ENCODE measurements at places on chromosomes 12 and 14. TPM values are rescaled to one million over a fixed set of nuclear protein-coding genes. Genes with fewer than 3 reads are reported as not detected.

DNA sequence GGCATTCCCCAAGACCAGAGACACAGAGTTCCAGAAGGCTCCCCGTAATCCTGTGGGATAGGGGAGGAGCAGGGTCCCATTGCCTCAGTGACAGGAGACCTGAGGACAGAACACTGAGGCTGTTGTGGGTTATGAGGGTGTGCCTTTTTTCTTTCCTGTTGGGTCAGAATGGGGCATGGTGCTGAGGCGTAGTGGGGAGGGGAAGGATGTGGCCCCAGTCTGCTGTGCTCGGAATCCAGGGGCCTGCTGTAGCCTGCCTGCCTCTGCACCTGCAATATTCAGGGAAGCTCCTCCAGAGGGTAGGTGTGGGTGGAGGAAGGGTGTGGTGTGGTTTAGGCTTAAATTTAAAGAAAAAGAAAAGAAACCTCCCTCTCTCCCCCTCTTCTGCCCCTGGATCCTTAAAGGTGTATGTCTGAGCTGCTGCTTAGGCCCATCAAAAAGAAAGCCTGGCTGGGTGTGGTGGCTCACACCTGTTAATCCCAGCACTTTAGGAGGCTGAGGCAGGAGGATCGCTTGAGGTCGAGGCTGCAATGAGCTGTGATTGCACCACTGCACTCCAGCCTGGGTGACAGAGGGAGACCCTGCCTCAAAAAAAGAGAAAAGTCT, 18.7 kb downstream of the PLEKHG3 start:
- no peak for DNase-seq

DNA sequence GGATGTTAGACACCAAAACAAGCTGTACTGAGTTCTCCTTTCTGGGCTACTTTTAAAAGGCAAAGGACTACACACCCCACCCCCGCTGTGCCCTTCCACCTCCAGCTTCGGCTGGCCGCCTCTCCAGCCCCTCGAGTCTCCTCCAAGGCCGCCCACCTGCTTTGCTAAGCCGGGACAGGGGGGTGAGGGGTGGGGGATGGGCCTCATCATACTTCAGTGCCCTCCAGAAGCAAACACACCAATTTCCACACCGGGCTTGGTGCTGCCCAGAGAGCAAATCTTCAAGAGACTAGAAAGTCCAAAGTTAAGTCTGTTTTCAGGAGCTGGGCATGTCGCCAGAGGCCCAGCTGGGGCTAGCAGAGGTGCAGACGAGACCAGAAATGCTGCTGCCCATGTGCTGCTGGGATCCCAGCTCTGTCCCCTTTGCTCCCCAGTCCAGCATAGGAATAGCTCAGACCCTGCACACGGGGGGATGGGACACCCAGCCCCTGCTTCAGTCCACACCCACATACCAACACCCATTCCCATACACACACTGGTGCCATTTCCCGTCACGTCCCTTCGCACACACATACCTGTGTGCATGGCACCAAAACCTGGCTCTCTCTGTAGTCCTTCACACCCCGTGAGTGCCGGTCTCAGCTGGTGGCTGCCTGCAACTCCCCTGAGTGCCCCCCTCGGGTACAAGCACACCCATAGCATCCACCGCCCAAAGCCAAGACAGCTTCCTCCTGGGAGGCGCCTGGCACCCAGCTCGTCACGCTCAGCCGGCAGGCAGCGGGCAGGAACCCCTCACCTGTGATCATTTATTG, 1.0 kb downstream of the SLC6A12 start:
- no peak for DNase-seq

GRCh38 chr12:44225149-44225510, 389.2 kb downstream of the TMEM117 start:
- DNase-seq = no peak

The RIN3 gene
- 7.7 TPM for polyA plus RNA-seq

The TRPV4 gene
- 2.6 TPM for polyA plus RNA-seq

DNA sequence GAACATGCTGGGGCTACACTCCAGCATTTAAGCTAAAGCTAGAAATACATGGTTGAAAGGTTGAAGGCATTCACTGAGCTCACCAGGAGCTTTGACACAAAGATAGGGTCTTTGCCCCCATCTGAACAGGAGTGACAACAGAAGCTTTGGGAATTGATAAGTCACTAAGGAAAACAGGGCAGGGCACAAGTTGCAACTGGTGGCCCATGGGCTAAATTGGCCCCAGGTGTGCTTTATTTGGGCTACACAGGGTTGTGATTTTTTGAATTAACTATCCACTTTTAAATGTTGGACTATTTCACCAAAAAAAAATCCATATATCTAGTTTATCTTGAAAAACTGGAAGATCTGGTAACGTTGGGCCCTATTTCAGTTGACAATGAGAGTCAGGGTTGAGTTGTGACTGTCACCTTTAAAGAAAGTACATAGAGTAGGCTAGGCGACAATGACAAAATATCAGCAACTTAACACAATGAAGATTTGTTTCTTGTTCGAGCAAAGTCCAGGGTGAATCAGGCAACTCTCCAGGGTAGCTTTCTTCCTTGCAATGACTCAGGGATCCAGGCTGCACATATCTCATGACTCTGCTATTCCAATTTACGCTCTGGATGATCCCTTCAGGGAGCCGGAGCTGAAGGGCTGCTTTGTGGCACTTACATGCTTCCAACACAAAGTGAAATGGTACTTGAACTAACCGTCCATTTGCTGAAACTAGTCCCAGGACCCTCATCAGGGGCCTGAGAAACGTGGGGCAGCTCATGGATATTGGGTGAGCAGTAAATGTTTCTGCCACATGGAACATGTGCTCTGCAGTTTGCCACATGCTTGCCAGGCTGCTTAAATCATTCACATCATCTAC, 13.3 kb upstream of the EIF4B start:
- DNase-seq = peak; percentile 67

GRCh38 chr12:48192861-48193260, 9.4 kb downstream of the CCDC184 start:
- no peak for DNase-seq

DNA sequence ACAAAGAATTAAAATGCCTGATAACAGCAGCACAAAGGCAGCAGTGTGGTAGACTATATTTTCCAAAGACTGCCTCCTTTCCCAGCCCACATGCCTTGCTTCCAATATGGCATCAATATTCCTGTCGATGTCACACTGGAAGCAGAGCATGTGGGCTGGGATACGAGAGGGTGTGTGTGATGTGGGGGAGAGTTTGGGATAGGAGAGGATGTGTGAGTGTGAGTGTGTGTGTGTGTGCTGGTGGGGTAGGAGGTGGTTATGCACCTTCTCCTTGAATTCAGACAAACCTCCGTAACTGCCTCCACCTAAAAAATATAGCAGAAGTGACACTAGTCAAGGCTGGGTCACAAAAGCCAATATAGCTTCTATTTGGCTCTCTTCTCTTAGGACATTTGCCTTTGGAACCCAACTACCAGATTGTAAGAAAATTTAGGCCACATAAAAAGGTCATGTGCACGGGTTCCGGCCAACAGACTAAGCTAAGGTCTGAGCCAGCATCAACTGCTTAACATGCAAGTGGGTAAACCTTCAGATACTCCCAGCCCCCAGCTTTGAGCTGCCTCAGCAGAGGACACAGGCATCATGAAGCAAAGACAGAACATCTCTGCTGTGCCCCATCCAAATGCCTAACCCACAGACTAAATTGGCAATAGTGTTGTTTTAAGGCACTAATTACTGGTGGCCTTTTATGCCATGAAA, 29.5 kb downstream of the SPPL3 start:
- no peak for DNase-seq

DNA sequence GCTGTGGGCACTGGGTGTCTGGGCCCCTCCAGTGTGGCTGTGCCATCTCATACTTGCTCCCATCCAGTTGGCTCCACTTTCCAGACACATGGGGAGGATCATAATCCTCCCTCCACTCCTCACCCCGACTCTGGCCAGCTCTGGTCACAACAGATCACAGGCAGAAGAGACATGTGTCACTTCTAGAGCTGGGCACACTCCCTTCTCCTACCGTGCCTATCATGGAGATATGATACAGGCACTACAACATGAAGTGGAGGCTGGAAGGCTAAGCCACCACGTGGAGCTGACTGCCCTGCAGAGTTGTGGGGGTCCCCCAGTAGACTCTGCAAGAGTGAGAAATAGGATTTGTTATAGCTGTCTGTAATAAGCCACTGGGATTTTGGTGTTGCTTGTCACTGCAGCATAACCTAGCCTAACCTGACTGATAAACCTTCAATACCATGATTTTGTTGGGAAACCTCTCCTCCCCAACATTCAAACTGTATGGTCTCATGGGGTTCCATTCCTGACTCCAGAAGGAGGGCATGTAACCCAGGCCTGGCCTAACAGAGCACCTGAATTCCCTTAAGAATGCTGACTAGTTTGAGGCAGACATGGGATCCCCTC, 20.0 kb downstream of the NT5DC3 start:
- DNase-seq = no peak

The TAS2R50 gene
- polyA plus RNA-seq = not detected

DNA sequence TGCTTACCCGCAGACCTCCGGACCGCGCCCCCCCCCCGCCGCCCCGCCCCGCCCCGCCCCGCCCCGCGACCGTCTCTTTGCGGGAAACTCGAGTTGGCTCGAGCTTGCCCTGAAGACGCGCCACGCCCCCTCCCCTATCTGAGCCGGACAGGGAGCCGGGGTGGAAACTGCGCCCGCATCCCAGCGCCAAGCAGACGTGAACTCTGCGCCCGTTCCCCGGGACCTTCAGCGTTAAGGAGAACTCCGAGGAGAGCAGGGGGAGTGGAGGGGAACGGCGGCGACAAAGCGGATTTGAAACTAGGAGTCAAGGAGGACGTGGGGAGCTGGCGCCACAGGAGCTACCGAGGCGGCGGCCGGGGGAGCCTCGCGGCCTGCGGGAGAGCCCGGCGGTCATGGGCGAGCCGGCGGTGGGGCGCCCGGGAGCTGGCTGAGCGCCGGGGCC, at the start of gene KCNK13:
Gene KCNK13 (plus strand): TSS at position 310 of the 442 bp plus-strand sequence. CDS start 212 bp downstream, outside the sequence.
- DNase-seq = peak; percentile 15

GRCh38 chr12:78087363-78087675, 256.6 kb downstream of the NAV3 start:
- peak; percentile 39 for DNase-seq

The PCED1B gene
- polyA plus RNA-seq = 3.6 TPM

- no peak for DNase-seq
Measured at GRCh38 chr12:4117386-4118016, 156.1 kb upstream of the CCND2 start.
